ENCODE measurements at places on chromosomes 2 and 18.

- no peak for DNase-seq
These were observed 213.7 kb downstream of the TSN start for GRCh38 chr2:121969166-121969565.

GRCh38 chr18:44724105-44724778 is 43.6 kb downstream of the SETBP1 start:
- no peak for DNase-seq

DNA sequence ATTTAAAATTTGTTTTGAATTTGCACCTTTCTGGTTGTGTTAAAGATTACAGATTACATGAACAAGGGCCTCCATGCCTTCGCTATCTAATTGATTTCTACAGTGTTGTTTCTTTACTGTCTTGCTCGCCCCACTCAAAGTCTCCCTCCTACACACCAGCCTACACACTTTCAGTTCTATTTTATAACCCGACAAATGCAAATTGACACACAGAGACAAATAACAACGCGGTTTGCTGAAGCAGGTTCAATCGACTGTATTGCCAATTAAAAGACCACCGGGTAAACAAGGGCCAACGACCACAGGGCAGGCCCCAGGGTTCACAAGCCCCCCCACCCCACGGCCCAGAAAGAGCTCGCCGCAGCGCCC is 869 bp downstream of the STARD7 start:
- DNase-seq = no peak

DNA sequence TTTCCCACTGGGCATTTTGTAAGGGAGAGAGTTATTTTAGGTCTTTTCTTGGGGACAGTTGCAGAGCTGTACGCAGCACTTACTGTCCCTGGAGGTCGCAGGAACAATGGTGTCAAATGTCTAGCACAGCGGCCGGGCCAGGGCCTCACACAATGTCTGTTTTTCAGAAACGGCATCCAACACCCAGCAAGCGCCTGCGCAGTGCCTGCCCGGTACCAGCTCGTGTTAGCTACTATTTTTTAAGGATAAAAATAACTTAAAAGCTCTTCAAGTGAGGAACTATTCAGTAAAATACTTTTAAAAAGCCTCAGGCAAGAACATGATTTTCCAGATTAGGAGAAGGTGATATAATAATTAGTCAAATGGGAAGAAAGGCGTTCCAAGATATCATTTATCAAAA is 90.0 kb downstream of the MBP start:
- DNase-seq = no peak

DNA sequence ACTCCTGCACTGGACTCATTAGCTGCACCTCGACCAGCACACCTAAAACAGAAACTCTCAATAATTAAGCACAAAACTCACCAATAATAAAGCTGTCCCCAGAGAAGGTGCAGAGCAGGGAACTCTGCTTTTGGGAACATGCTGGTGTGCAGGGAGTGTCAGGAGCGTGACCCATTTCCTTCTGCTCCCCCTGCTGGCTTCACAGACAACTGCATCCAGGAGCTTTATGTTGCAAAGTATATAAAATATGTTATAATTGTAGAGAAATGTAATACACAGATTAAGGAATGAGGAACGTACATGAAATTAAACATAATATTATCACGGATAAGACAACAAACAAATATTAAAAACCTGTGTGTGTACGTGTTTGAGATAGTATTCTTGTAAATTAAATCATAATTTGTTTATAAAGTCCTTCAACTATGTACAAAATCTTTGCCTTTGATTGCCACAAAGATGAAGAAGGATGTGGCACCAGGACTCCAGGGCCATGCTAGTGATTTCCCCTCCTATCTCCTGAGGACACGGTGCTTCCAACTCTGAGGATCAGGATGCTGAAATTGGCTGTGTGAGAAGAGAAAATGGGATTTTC is 68.6 kb upstream of the MAL start:
- no peak for DNase-seq

DNA sequence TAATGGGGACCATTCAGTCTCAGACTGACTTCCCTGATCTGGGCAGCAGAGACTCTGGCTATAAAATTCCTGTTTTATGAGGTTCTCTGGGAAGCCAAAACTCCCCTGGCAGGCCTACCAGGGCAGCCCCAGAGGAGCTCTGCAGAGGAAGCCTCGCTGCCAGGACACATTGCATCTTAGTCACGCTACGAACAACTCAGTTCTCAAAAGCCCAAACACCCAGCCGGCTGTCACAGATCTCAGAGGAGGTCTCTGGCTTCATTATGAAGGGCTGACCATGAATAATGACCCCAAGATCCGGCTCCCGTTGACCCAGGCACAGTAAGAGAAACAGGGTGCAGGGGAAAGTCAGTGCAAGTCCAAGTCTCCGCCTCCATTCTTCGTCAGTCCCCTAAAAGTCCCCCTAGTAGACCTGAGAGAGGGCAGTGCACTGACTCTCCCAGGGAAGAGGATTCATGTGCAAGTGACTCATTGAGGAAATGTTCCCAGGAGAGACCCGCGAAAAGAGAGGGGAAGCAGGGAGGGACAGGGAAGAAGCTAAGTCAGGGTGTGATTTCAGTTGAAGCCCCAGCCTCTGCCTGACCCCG is 212.3 kb downstream of the CYP26B1 start:
- DNase-seq = no peak

- no peak for DNase-seq
These were observed 72.3 kb downstream of the FTCDNL1 start for GRCh38 chr2:199778655-199779054.

DNA sequence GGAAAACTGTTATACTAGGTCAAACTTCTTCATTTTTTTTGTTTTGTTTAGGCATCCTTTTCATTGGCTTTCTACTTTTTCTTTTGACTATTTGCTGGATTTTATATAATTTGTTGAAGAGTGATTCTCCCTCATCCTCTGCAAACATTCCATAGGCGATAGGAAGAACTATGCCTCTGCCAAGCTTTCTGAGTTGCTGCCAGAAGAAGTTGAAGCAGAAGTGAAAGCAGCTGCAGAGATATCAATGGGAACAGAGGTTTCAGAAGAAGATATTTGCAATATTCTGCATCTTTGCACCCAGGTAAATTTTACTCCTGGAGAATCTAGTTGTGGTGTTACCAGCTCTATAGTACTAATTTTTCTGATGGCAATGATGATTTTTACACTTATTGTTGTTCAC is 25.4 kb downstream of the NOP58 start:
- no peak for DNase-seq

Data from right hindlimb (tissue), 1 donor.